NCI-H2171 treated with DMSO at 0.1 percent for 48 hours (cell line): ENCODE measurements at places on chromosomes 5 and 9.

DNA sequence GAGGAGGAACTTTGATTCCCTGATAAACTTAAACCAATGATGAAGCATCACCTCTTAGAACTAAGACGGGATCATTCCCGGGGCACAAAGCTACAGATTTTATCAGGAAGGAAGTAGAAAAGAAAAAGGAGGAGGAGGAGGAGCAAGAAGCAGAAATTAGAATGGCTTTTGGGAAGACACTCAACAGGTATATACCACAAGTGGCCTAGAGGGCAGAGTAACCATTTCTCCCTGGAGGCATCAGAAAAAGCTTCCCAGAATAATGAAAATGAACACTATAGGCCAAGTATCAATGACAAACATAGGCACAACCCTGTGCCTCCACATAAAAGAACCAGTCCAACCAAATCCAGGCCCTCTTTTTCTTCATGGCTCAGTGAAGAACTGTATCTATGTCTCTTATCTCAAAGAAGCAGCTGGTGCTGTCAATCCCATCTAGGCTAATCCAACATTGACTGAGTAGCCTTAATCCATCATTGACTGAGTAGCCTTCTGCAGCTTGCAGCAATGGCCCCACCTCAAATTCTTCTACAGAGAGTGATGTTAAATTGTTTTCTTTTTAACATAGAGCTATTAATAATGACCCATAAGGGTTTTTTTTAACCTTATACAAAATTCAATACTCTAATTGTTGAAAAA lies 178.8 kb upstream of the KIF2A start:
- no peak for DNase-seq

DNA sequence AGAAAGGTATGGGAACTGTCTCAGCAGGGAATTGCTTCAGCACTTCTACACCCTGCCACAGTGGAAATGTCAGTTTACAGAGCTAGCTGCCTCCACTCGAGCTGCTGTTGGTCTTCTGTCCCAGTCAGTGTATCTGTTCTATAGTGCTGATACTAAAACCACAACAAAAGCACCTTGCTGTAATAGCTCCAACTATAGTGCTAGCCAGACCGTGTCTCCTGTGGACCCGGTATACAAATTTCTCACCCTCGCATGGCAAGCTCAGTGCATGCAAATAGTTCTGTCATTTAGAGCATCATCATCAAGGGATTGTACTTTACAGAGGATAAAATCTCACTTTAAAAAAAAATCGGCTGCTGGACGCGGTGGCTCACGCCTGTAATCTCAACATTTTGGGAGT lies 51.5 kb upstream of the IQGAP2 start:
- DNase-seq = no peak

DNA sequence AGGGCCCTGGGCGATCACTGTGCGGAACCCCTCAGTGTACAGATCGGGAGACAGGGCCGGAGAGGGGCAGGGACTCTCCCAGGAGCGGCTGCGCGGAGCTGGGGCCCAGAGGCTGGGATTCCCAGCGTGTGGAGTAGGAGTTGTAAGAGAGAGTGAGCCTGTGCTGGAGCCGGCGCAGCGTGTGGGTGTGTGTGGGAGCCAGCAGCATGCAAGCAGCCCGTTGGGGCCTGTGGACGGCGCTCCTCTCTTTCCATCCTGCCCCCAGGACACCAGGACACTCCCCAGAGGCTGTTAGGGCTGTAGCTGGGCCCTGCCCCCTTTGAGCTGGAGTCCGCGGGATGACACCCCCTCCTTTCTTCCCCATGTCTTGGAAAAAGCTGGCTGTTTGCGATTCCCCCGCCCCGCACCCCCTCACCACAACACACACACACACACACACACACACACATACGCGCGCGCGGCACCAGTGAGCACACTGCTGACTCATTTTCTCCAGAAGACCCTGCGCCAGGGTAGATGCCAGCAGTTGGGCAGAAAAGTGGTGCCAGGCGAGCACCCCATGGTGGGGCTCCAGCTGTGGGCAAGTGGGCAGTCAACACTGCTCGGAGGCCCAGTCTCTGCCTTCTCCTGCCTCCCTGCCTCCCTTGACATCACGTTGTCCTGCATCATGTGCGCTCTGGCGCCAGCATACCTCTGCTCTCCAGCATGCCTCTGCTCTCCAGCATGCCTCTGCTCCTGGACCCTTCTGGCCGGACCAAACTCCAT lies 1.5 kb downstream of the COL27A1 start:
- DNase-seq = no peak

GRCh38 chr5:106510321-106510720 lies 1160.4 kb downstream of the EFNA5 start:
- no peak for DNase-seq
